ENCODE measurements at places on chromosomes 3 and 15. TPM values are rescaled to one million over a fixed set of nuclear protein-coding genes. Genes with fewer than 3 reads are reported as not detected.

- no peak for DNase-seq
Observed at GRCh38 chr15:101210466-101210865, 41.4 kb downstream of the CHSY1 start.

GRCh38 chr3:123480428-123480827 is 31.5 kb upstream of the ADCY5 start:
- DNase-seq = no peak

- DNase-seq = no peak
Observed at GRCh38 chr3:78281381-78281780, 1241.5 kb downstream of the ROBO2 start.

GRCh38 chr15:94894056-94894455 is 662.7 kb downstream of the MCTP2 start:
- DNase-seq = no peak

- DNase-seq = no peak
Observed at GRCh38 chr3:57370341-57370740, 77.9 kb upstream of the ASB14 start.

DNA sequence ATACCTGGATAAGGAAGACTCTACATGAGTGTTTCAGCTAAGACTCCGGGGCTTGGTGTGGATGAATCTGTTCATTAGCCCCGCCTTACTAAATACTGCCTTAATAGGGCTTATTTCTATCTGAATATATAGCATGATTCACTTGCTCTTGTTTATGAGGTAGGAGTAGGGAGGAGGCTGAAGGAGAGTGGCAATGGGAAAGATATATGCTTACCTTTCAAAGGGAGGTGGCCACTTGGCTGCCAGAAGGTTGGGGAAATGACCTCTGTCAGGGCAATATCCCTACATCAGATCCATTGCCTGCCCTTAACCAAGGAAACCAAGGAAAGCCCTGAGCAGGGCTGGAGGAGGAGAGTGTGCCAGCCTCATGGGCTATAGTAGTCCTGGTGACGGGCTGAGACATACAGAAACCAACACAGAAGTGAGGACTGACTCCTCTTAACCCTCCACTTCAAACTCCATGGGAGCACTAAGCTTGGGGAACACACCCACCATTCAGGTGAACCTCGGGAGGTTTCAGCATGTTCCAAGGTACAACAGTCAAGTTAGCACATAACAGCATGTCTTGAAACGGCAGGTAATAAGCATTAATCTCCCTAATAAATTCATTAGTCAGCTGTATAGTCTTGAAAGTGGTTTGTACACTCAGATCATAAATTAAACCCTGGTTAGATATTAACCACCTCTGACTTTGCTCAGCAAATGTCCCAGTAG is 80.1 kb downstream of the EOMES start:
- no peak for DNase-seq

DNA sequence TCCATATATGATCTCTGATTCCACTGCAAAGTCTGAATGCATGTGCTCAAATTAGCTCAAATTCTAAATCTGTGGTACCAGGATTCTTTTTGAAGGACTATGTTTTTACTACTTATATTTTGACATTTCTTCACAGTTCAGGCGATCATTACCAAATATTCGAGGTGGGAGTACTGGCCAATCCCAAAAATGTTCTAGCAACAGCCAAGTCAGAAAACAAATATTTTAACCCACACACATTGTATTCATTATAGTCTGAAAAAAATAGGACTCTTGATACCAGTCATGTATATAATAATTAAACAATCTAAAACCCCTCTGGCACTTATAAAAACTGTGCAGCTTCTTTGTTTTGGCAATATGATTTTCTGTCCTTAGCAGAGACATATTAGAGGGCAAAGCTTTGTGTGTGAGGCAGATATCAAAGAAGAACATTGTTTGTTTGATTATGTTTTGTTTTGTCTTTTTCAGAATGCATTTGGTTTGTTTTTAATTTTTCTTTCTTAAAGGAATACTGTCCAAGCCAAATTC is 37.4 kb downstream of the FGF7 start:
- DNase-seq = no peak

GRCh38 chr15:77753281-77753873 is 120.7 kb upstream of the LINGO1 start:
- no peak for DNase-seq

- no peak for DNase-seq
Observed at GRCh38 chr3:81838457-81838856, 77.0 kb upstream of the GBE1 start.

GRCh38 chr3:193637831-193638230 is 44.8 kb downstream of the OPA1 start:
- DNase-seq = no peak

GRCh38 chr3:56118968-56119367 is 349.3 kb downstream of the ERC2 start:
- no peak for DNase-seq

DNA sequence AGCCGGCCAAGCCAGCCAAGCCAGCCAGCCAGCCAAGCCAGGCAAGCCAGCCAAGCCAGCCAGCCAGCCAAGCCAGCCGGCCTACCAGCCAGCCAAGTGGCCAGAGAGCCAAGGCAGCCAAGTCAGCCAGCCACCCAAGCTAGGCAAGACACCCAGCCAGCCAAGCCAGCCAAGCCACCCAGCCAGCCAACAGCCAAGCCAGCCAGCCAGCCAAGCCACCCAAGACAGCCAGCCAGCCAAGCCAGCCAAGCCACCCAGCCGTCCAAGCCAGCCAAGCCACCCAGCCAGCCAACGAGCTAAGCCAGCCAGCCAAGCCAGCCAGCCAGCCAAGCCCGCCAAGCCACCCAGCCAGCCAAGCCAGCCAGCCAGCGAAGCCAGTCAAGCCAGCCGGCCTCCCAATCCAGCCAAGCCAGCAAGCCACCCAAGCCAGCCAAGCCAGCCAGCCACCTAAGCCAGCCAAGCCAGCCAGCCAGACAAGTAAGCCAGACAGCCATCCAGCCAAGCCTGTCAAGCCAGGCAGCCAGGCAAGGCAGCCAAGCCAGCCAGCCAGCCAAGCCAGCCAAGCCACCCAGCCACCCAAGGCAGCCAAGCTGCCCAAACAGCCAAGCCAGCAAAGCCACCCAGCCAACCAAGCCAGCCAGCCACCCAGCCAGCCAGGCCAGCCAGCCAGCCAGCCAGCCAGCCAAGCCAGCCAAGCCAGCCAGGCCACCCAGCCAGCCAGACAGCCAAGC is 200.5 kb downstream of the GOLGA6L6 start:
- no peak for DNase-seq

DNA sequence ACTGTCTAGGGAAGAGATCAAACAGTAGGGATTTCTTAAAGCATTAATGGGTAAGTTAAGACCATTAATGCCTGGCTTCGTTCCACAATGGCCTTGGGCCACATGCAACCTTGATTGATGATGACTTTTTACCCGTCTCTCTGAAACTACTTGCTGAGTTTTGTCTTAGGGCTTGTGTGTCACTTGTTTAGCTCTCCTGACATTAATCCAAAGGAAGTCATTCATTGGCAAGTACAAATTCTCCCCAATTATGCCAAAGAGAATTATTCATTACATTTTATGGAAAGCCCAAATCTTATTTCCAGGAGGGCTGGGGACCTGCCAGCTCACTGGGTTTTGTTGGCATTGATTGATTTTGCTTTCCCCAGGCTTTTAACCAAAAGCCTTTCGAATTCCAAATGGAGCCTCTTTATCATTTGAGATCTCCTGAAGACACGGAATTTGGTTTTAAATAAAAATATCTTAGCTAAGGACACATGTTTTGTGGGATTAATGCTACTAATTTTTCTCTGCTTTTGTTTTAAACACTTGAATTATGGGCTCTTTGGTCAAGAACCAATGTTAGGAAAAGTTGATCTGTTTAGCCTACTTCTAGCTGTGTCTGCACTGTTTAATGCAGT is 40.7 kb downstream of the SERPINI1 start:
- DNase-seq = no peak

DNA sequence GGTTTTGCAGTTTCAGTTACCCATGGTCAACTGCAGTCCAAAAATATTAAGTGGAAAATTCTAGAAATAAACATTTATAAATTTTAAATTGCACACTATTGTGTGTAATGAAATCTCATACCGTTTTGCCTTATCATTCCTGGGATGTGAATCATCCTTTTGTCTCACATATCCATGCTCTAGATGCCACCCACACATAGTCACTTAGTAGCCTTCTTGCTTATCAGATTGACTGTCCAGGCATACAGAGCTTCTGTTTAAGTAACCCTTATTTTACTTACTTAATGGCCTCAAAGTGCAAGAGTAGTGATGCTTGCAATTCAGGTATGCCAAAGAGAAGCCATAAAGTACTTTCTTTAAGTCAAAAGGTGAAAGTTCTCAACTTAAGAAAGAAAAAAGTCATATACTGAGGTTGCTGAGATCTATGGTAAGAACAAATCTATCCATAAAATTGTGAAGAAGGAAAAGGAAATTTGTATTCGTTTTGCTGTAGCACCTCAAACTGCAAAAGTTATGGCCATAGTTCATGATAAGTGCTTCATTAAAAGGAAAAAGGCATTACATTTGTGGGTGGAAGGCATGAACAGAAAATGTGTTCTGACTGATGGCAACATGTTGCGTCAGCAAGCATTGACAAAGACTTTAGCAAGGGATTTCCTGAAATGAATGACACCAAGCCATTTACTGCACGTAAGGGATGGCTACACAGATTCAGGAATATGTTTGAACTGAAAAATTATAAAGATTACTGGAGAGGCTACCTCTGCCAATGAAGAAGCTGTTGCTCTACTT is 43.8 kb downstream of the SPATA16 start:
- DNase-seq = no peak

GRCh38 chr3:197791892-197792647 is 1.0 kb downstream of the LRCH3 start:
- DNase-seq = peak; percentile 48

GRCh38 chr3:44236485-44236908 is 5.2 kb upstream of the TOPAZ1 start:
- no peak for DNase-seq

GRCh38 chr3:126121632-126122031 is 37.7 kb upstream of the SLC41A3 start:
- DNase-seq = no peak

GRCh38 chr15:49815950-49816349 is 195.1 kb downstream of the DTWD1 start:
- peak; percentile 13 for DNase-seq

DNA sequence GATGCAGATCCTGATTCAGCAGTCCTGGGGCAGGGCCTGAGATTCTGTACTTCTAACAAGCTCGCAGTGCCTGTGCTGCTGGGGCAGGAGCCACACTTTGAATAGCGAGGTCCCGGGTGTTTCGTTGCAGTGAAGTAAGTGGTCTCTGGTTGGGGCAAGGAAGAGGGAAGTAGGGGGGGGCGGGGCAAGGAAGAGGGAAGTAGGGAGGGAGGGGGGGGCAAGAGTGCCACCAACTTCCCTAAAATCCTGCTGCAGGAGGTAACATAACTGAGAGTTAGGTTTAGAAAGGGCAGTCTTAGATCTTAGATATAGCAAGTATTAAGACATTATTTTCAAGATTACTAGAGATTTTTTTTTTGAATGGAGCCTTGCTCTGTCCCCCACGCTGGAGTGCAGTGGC is 35.5 kb downstream of the CRTAP start:
- DNase-seq = no peak

- DNase-seq = no peak
Observed at GRCh38 chr3:41601404-41601987, 360.4 kb downstream of the ULK4 start.

DNA sequence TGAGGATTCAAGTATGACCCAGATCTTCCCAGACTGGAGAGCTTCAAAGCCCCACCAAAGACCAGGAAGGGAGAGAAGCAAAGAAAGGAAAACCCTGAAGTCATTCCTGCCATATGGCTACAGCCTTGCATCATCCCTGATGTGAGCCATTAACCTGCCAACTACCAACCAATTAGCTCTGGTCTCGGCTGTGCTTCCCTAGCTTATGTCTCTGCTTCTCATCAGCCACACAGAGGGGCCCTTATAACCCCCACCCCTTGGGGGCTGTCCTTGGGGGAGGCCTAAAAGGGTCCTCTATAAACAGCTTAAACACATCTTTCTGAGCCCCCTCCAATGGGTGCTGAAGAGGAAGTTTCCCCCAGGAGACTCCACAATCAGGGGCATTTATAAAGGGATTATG is 52.8 kb downstream of the NOX5 start:
- no peak for DNase-seq

DNA sequence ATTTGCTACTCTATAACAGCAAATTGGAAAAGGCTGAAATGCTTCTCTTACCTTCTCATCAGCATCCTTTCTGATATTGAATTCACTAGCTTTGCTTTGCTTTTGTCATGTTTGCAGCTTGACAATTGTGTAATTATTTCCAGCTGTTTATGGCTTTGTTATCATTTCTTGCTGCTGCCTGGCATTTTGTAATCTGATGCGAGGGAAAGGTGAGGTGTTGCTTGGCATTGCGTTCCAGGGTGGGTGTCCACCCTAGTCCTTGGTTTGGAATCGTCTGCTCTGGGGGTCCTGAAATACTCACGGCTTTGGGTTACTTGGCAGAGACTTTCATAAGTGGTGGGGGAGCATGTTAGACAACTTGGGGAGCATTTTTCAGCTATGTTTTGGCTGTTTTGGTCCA is 2.9 kb downstream of the CACNA2D3 start:
- DNase-seq = no peak

GRCh38 chr3:46607603-46608028 is 4.7 kb upstream of the FAM240A start:
- DNase-seq = no peak

DNA sequence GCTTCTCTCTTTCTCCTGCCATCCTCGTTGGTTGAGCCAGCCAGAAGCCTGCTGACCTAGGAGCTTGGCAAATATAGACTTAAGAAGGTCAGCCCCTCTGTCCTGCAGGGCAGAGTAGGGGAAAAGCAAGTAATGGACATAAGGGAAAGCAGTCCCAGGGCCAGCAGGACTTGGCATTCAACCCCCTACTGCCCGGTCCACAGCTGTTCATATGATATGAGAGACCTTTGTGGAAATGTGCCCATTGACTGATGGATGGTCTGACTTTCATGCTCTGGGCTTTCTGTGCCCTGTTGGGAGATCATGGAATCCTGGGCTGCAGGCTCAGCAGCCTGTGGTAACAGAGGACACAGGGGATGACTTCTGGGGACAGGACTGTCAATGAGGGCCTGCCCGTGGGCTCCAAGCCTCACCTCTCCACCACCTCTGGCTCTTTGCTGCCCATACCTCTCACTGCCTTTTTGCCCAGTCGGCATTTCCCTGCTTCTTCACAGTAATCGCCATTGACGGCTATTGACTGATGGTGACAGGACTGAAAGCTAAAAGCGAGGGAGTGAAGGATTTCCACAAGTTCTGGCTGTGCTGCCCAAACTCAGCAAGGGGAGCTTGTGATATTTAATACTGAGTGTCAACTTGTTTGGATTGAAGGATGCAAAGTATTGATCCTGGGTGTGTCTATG is 60.0 kb upstream of the NMNAT3 start:
- DNase-seq = no peak

C3orf70 gene
- total RNA-seq = 0.05 TPM

TM4SF1 gene
- 0.23 TPM for total RNA-seq

SAMMSON gene
- not detected for total RNA-seq

CAMKV gene
- total RNA-seq = 0.50 TPM

MSL2 gene
- 71.0 TPM for total RNA-seq

WNT7A gene
- 0.58 TPM for total RNA-seq

TMEM266 gene
- total RNA-seq = not detected

ACKR2 gene
- total RNA-seq = 1.2 TPM

PAK6 gene
- total RNA-seq = 1.2 TPM

ZCWPW2 gene
- 0.55 TPM for total RNA-seq

DUOX2 gene
- total RNA-seq = 0.14 TPM

TBC1D2B gene
- total RNA-seq = 75.0 TPM

COX5A gene
- 246 TPM for total RNA-seq

Data from activated T-cell treated with anti-CD3 and anti-CD28 coated beads, Interleukin-2, amount 50 U/mL, for 72 hours (primary cell).